ENCODE measurements at places on chromosomes 7 and 10. TPM values are rescaled to one million over a fixed set of nuclear protein-coding genes. Genes with fewer than 3 reads are reported as not detected.
A peak's percentile ranks its signal among the peaks of the same experiment; 100 is the strongest.

GRCh38 chr7:142608630-142609428 is 140.4 kb upstream of the PRSS1 start:
- H3K4me1 ChIP-seq = peaks cover 7% of the 10 kb centered on the region
- no peaks in the 10 kb centered on the region for H3K36me3 ChIP-seq
- no peak for DNase-seq

CACNA2D1 gene
- total RNA-seq = not detected

DNA sequence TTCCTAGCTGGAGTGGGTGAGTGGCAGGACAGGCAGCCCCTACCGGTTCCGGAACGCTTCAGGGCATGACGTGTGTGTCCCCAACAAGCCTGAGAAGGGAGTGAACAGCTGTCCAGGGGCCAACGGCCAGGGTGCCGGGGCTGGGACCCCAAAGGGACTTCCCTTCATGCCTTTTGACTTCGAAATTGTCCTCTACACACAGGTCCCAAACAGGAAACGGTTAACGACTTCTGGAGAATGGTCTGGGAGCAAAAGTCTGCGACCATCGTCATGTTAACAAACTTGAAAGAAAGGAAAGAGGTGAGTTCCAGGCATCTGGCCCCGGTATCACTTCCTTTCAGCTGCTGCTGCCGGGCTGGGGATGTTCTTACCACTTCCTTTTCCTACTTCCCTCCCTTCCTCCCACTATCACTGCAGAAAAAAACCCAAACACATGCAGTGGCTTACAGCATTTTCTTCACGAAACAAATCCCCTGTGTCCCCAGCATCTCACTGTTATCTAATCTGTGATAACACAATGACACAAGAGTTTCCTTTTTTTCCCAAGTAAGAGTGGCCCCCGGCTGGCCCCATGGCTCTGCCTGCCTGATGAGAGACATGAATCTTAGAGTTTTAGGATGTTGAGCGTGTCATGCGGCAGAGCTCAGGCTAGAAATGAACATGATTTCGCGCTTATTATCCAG is 63.2 kb downstream of the MKI67 start:
- peak overlapping the region; percentile 90 for H3K27ac ChIP-seq
- no peaks in the 10 kb centered on the region for H3K27me3 ChIP-seq
- H3K36me3 ChIP-seq = peaks cover 61% of the 10 kb centered on the region
- peak; percentile 50 for DNase-seq

MASTL gene
- total RNA-seq = 34.2 TPM

GRCh38 chr10:77864151-77864851 is 62.3 kb downstream of the DLG5 start:
- no peak for DNase-seq
- H3K27ac ChIP-seq = no peak overlapping the region
- no peaks in the 10 kb centered on the region for H3K36me3 ChIP-seq
- H3K27me3 ChIP-seq = peaks cover 2% of the 10 kb centered on the region
- H3K4me1 ChIP-seq = peaks cover 5% of the 10 kb centered on the region

AIMP2 gene
- 84.4 TPM for total RNA-seq

ZPBP gene
- 0.37 TPM for total RNA-seq

LIPM gene
- not detected for total RNA-seq

DNA sequence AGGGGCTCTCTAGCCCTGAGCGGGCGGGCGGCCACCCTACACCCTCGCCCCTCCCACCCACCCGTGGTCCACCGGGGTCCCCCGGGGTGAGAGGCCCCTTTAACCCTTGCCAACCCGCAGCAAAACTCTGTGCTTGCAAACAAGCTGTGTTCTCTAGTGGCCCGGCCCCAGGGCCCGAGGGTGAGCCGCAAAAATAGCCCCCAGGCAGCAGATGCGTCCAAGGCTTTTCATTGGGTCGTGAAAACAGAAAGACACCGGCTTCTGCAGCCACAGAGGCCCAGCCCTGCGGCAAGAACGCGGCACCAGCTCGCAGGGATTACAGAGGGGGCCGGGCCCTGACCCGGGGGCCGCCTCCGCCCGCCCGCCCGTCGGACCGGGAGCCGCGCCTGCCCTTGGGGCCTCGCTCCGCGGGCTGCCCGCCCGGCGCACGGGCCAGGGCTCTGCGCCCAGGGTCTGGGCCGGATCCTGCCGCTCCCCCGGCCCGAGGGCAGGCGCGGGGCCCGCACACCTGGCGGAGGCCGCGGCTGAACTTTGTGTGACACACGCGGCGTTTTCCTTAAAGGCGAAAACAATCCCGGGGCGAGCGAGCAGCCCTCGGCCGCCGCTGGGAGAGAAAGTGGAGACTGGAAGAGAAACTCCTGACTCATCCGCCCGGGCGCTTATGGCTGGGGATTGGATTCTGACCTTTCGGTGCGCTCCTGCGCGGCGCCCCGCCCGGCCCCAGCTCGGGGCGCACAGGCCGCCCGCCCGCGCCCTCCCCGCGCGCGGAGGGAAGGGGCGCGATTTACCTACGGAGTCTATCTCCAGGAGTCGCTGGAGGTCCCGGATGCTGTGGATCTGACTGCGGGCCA is 2.8 kb downstream of the PDGFA start:
- H3K36me3 ChIP-seq = no peaks in the 10 kb centered on the region
- H3K27me3 ChIP-seq = peaks cover 52% of the 10 kb centered on the region
- peaks cover 12% of the 10 kb centered on the region for H3K4me1 ChIP-seq
- no peak overlapping the region for H3K27ac ChIP-seq
- DNase-seq = peak; percentile 40

CTBP2 gene
- total RNA-seq = 0.25 TPM

DNA sequence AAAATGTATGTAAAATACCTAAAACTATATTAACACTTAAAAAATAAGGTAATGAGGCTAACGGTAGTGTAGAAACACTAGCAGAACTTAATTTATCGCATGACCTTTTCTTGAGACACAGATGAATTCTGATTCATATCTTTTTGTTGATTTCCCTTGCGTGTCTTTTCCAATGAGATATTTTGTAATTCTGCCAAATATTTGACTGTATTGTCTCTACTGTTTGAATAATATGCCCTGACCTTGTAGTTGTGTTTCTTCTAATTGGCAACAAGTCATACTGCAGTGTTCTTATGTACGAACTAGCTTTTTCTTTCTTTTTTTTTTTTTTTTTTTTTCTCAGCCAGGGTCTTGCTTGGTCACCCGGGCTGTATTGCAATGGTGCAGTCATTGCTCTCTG is 9.2 kb upstream of the ABCB1 start:
- H3K27ac ChIP-seq = no peak overlapping the region
- DNase-seq = no peak
- no peaks in the 10 kb centered on the region for H3K4me1 ChIP-seq
- H3K4me3 ChIP-seq = no peak overlapping the region
- peaks cover 5% of the 10 kb centered on the region for H3K27me3 ChIP-seq
- H3K36me3 ChIP-seq = no peaks in the 10 kb centered on the region

OR2A5 gene
- not detected for total RNA-seq

- DNase-seq = no peak
- no peaks in the 10 kb centered on the region for H3K36me3 ChIP-seq
- no peak overlapping the region for H3K4me3 ChIP-seq
- H3K4me1 ChIP-seq = peaks cover 22% of the 10 kb centered on the region
These were observed 118.0 kb downstream of the PRKAG2 start for GRCh38 chr7:151758622-151759540.

DNA sequence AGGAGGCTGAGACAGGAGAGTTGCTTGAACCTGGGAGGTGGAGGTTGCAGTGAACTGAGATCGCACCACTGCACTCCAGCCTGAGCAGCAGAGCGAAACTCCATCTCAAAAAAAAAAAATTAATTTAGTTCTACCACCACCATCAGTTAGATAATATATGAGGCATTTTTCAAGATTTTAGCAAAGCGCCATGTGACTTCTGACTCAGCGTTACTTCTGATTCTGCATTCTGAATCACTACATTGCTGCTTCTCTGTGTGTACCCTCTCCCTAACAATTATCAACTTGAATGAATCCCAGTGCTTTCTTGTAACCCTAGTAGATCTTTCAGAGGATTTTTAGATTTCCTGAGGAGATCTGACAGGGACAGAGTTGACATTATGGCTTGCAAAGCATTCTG is 176.8 kb upstream of the SORCS1 start:
- no peaks in the 10 kb centered on the region for H3K4me1 ChIP-seq
- H3K27ac ChIP-seq = no peak overlapping the region
- H3K27me3 ChIP-seq = no peaks in the 10 kb centered on the region
- no peak for DNase-seq
- H3K4me3 ChIP-seq = no peak overlapping the region

GRCh38 chr7:154684666-154685563 is 318.0 kb downstream of the PAXIP1 start:
- H3K27ac ChIP-seq = no peak overlapping the region
- DNase-seq = no peak
- no peaks in the 10 kb centered on the region for H3K36me3 ChIP-seq
- H3K4me3 ChIP-seq = no peak overlapping the region
- peaks cover under 1% of the 10 kb centered on the region for H3K27me3 ChIP-seq

- no peaks in the 10 kb centered on the region for H3K36me3 ChIP-seq
- no peaks in the 10 kb centered on the region for H3K27me3 ChIP-seq
- peak overlapping the region; percentile 9 for H3K27ac ChIP-seq
- DNase-seq = no peak
- H3K4me1 ChIP-seq = peaks cover 16% of the 10 kb centered on the region
These were observed 106.8 kb upstream of the PDCD4 start for GRCh38 chr10:110764793-110765512.

DNA sequence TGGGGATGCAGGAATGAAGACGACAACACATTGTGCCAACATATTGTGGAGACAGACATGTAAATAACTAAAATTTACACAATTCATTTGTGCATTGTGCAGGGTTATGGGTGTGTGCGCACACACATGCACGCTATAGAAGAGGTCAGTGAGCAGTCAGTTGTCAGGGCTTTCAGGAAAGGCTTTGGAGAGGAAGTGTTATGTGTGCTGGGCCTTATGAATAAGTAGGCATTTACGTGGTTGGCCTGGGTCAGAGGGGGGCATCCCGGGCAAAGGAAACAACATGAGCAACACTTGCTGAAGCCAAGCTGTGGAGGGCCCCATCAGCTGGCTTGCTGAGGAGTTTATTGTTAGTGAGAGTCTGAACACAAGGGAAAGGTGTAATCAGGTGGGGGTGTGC is 4.1 kb downstream of the PRXL2A start:
- H3K36me3 ChIP-seq = no peaks in the 10 kb centered on the region
- H3K27ac ChIP-seq = no peak overlapping the region
- H3K27me3 ChIP-seq = peaks cover 4% of the 10 kb centered on the region
- no peak overlapping the region for H3K4me3 ChIP-seq
- H3K4me1 ChIP-seq = peaks cover 46% of the 10 kb centered on the region

DNA sequence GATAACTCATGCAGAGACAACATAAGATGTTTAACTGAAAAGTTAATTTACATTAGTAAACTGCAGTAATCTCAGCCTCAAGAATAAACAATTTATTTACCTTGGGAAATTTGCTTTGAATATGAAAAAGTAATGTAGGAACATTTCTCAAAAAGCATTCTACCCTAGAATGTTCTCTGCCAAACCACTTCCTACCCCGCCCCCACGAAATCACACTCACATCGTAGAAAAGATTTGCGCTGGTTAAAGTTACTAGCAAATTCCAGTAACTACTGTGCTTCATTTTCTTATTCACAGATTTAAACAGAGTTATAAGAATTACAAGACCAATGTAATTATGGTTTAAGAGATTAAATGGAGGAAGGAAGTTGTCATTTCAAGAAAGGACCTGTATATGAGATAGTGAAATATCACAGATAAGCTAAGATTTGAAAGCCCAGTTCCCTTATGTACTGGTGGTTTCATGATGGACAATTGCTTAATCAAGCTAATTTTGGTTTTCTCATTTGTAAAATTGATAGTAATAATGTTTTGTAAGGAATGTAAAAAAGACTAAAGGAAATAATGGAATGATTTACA is 175.4 kb downstream of the GNAI1 start:
- no peak overlapping the region for H3K4me3 ChIP-seq
- no peak for DNase-seq
- no peaks in the 10 kb centered on the region for H3K27me3 ChIP-seq
- peaks cover 13% of the 10 kb centered on the region for H3K4me1 ChIP-seq
- H3K27ac ChIP-seq = no peak overlapping the region

DNA sequence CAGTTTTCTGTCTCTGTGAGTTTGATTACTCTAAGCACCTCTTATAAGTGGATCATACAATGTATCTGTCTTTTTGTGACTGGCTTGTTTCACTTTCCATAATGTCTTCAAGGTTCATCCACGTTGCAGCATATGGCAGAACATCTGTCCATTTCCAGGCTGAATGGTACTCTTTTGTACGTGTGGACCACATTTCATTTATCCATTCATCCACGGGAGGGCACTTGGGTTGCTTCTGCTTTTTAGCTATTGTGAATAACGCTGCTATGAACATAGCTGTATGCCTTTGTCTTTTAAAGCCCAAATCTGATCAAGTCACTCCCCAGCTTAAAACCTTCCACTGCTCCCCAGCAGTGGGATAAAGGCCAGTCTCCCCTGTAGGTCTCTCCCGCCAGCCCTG is 31.5 kb downstream of the EGFR start:
- no peaks in the 10 kb centered on the region for H3K4me1 ChIP-seq
- no peak for DNase-seq
- no peak overlapping the region for H3K4me3 ChIP-seq
- H3K36me3 ChIP-seq = no peaks in the 10 kb centered on the region

PTPN12 gene
- 9.8 TPM for total RNA-seq

- peaks cover 4% of the 10 kb centered on the region for H3K4me1 ChIP-seq
- no peak overlapping the region for H3K27ac ChIP-seq
- H3K36me3 ChIP-seq = peaks cover 28% of the 10 kb centered on the region
These were observed 11.0 kb downstream of the CALHM2 start for GRCh38 chr10:103441206-103441605.

DNA sequence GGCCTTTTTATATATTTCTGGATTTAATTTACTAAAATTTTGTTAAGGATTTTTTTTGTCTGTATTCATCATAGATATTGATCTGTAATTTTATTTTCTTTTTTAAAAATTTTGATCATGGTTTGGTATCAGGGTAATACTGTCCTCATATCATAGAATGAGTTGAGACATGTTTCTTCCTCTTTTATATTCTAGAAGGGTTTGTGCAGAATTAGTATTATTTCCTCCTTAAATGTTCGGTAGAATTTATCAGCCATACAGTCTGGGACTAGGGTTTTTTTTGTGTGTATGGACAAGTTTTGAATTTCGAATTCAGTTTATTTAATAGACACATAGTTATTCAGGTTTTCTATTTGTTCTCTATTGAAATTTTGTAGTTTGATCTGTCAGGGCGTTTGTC is 54.0 kb downstream of the SHOC2 start:
- peaks cover 49% of the 10 kb centered on the region for H3K36me3 ChIP-seq
- H3K4me1 ChIP-seq = peaks cover 39% of the 10 kb centered on the region
- no peak for DNase-seq
- H3K27me3 ChIP-seq = no peaks in the 10 kb centered on the region
- H3K27ac ChIP-seq = no peak overlapping the region
